ENCODE measurements at places on chromosomes 7 and 10.

- no peak for DNase-seq
These were observed 260.1 kb upstream of the AUTS2 start for GRCh38 chr7:69338144-69338543.

GRCh38 chr7:149860821-149861727 is 12.7 kb upstream of the ATP6V0E2 start:
- DNase-seq: no peak

- DNase-seq: no peak
These were observed 49.6 kb downstream of the SYPL1 start for GRCh38 chr7:106062521-106062931.

GRCh38 chr10:103580011-103580410 is 86.5 kb downstream of the NEURL1 start:
- DNase-seq: no peak

- DNase-seq: no peak
These were observed 63.3 kb downstream of the IMMP2L start for GRCh38 chr7:111499027-111499426.

GRCh38 chr7:130379921-130380860 is at the start of gene CPA1:
Gene CPA1, plus strand, starts transcription at chr7:130380494. Its CDS starts 27 bp downstream, at chr7:130380521.
- DNase-seq: no peak

GRCh38 chr7:81715984-81716588 is 53.8 kb downstream of the HGF start:
- no peak for DNase-seq

DNA sequence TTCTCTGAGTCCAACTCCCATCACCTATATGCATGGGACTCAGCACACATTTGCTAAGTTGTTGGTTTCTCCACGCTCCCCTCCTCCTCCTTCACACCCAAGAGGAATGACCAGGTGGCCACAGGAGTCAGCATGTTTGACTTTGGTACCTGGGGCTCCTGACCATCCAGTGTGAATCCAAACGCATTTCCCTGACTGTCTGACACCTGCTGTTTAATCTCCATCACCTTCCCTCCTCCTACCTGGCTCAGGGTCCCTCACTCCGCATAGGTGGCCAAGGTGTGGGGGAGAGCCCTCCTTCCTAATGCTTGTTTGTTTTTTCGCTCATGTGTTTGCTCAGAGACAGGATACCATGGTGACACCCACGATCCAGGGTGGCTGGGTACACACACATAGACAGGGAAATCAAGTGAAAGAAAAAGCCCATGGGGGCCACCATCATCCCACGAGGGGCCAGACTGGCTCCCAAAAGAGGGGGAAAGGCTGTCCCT is 194.9 kb downstream of the KCNMA1 start:
- no peak for DNase-seq

- no peak for DNase-seq
These were observed 19.9 kb upstream of the MAP3K8 start for GRCh38 chr10:30413996-30414576.

- no peak for DNase-seq
These were observed 88.8 kb upstream of the LYZL1 start for GRCh38 chr10:29199941-29200679.

GRCh38 chr7:35716038-35716803 is 21.3 kb upstream of the HERPUD2 start:
- DNase-seq: no peak

DNA sequence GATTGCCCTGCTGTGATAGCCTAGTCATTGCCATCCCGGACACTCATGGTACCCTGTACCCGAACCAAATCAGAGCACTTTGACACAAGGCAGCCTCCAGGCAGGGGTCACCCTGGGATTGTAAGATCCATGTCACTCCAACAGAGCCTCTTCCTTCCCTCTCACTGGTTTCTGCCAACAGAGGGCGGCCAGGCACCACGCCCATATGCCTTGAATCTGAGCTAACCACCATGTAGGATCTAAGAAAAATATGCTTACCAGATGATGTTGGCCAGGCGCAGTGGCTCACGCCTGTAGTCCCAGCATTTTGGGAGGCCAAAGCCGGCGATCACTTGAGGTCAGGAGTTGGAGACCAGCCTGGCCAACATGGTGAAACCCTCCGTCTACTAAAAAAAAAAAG is 389.2 kb upstream of the KLF6 start:
- no peak for DNase-seq

DNA sequence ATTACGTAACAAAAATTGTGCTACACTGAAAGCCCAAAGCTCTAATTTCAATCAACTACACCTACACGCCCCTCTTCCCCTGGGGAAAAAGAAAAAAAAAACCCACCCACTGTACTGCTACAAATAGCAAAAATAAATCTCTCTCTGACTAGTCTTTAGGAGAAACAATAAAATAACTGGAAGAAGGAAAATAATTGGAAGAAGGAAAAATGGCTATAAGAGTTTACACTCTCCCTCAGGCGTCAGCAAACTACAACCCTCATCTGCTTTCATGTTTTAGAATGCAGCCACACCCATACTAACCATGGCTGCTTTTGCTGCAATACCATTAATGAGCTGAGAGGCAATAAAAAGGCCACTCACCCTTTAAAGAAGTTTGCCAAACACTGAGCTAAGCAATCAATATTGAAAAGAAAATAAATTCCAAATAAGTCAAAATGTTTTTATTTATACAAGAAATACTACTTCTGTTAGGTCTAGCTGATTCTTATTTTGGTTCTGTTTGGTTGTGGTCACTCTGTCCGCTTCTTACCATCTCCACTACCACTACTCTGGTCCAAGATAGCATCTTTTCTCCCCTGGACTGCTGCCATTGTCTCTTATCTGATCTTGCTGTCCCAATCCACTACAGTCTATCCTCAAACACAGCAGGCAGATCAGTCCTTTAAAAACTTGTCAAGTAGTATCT is 3.8 kb downstream of the MINDY3 start:
- no peak for DNase-seq

DNA sequence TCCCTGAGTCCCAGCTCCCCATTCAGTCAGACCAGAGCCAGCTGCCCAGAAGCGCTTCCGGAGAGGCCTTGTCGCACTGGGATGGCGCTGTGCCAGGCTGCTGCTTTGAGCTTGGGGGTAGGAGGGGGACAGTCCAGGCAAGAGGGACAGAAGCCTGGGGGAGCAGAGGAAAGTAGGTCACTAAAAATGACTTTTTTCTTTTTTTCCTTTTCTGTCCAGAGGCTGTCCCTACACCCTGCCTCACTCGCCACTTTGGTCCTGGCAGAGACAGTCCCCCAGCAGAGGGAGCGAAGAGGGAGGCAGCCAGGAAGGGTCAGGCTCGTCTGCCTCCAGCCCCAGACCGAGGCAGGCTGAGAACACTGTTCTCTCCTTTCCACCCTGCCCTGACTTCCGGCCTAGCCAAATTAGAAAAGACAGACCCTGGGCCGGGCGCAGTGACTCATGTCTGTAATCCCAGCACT is 15.8 kb upstream of the TRIM8 start:
- no peak for DNase-seq

DNA sequence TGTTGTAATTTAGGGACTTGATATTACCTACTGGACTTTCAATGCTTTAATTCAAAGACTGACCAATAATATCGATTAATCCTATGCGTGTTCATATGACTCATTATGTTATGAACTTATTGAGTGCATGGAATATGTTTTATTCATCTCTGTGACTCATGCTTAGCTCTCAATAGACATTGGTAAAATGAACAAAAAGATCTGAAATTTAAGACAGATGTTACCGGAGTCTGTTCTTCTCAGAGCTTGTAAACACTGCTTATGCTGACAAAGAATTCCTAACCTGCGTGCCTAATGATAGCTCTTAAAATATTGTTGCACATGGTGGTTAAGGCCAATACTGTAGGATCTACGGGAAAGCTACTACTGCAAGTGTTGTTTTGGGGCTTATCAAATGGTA is 131.5 kb upstream of the ACBD5 start:
- DNase-seq: no peak

DNA sequence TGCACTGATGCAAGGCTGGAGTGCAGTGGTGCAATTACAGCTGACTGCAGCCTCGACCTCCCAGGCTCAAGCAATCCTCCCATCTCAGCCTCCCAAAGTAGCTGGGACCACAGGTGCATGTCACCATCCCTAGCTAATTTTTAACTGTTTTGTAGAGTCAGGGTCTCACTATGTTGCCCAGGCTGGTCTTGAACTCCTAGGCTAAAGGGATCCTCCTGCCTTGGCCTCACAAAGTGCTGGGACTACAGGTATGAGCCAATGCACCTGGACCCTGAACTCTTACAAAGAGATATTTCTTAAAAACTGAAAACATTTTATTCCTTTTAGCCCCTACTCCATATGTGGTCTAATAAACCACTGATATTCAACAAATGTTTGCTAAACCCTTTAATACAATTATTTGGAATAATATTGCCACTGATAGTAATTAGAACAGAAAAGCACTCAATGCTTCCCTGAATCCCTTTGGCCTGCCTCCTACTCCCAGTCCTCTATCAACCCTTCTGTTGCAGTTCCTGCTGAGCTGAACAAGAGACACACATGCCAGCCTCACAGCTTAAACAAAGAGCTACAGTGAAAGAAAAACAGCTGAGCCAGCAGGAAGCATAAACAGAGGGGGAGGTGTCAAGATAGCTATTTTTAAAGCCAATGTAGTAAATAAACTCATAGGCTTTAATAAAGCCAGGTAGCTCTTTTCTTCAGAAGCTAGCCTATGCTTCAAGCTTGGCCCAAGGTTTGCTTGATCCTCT is 7.0 kb upstream of the GNAI1 start:
- DNase-seq: no peak

GRCh38 chr10:117477211-117477947 is 65.2 kb upstream of the EMX2 start:
- no peak for DNase-seq

DNA sequence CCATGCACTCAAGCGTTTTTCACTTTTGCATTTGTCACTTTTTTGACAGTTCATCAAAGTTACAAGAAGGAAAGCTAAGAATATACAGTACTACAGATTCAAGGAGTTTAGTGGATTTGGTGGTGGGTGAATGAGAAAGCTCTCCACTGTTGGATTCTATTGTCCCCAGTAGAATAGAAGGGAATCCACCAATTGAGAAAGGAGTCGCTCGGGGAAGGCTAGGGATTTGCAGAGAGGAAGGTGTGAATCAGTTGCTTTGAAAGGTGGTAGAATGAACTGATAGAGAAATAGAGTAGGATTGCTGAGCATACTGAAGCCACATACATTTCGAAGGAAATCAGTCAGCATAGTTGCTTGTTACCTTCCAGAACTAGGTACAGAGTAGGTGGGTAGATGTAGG is 33.7 kb upstream of the GLCCI1 start:
- no peak for DNase-seq

DNA sequence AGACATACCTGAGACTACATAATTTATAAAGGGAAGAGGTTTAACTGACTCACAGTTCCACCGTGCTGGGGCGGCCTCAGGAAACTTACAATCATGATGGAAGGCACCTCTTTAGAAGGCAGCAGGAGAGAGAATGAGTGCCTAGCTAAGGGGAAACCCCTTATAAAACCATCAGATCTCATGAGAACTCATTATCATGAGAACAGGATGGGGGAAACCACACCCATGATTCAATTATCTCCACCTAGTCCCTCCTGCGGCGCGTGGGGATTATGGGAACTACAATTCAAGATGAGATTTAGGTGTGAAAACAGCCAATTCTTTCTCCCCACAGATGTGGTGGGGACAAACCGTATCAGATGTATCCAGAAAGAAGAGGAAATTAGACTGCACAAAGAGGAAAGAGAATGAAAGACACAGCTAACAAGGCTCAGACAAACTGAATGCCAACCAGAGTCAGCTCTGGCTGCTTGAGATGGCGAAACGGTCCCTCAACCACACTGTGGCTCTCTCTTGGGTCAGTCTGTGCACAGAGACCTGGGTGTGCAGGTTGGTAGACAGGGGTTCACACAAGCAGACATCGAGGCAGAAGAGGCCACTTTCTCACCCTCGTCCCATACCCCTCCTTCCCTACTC is 375.6 kb downstream of the SFMBT2 start:
- peak; percentile 12 for DNase-seq

DNA sequence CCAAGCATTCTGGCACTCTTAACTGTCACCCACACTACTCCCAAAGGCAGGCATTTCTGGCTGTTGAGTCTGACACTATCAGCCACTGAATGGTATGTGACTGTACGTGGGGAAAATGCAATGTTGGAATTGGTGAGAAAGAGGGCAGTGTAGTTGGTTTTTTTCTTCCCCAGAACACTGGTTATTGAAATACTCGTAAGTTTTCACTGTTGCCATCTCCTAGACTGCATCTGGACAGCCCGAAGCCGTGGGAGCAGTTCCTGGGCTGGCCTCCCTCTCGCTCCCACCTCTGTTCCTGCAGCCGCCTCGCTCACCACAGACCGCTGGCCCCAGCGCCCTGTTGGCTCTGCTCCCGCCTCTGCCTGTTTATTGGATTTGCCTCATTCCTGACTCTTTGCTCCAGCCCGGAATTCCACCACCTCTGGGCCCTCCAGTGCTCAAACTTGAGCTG is 5.7 kb downstream of the PLCE1 start:
- DNase-seq: no peak

- DNase-seq: no peak
These were observed 266.1 kb downstream of the GLI3 start for GRCh38 chr7:41970941-41971340.

- DNase-seq: no peak
These were observed 49.7 kb downstream of the INPP5F start for GRCh38 chr10:119775529-119775928.

- DNase-seq: no peak
These were observed 258.1 kb upstream of the IGFBP3 start for GRCh38 chr7:46179061-46179610.

- no peak for DNase-seq
These were observed 97.9 kb upstream of the FZD8 start for GRCh38 chr10:35739998-35740397.

GRCh38 chr10:58384999-58385783 is at the start of gene TFAM:
Gene TFAM, plus strand, starts transcription at chr10:58385410. Its CDS starts 138 bp downstream, at chr10:58385548.
- peak; percentile 98 for DNase-seq

GRCh38 chr10:125886914-125887512 is 5.9 kb upstream of the DHX32 start:
- no peak for DNase-seq

- no peak for DNase-seq
These were observed 8.8 kb downstream of the MICALL2 start for GRCh38 chr7:1450431-1450830.

DNA sequence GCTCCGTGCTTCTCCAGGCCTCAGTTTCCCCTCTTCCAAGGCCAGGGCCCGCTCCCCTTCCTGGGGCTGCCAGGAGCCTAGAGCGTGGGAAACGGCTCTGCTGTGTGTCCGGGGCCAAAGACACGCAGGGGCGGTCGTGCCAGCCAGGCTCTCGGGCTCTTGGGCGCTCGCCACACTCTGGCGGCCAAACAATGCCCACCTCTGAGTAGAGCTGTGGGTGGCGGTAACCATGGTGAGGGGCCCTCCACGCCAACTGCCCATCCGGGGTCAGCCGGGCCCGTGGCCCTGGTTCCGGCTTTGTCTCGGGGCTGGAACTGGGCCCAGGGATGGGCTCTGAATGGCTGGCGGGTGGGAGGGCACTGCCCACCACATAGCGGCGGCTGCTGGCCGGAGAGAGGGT is 16.0 kb downstream of the GRIFIN start:
- no peak for DNase-seq

DNA sequence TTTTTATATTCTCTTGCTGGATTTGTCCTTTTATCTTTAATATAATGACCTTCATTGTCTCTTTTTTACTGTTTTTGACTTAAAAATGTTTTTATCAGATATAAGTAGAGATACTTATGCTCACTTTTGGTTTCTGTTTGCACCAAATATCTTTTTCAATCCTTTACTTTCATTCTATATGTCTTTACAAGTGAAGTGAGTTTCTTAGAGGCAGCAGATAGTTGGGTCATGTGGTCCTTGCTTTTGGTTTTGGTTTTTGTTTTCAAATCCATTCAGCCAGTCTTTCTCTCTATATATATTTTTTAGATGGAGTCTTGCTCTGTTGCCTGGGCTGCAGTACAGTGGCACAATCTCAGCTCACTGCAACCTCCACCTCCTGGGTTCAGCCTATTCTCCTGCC is 932.4 kb upstream of the LRRTM3 start:
- no peak for DNase-seq
